ENCODE measurements at places on chromosomes 3 and 15.
A peak's percentile ranks its signal among the peaks of the same experiment; 100 is the strongest.

GRCh38 chr3:123397050-123397590, 51.8 kb downstream of the ADCY5 start:
- DNase-seq: no peak

GRCh38 chr15:69478259-69478781, 25.7 kb downstream of the RPLP1 start:
- peak; percentile 84 for DNase-seq

DNA sequence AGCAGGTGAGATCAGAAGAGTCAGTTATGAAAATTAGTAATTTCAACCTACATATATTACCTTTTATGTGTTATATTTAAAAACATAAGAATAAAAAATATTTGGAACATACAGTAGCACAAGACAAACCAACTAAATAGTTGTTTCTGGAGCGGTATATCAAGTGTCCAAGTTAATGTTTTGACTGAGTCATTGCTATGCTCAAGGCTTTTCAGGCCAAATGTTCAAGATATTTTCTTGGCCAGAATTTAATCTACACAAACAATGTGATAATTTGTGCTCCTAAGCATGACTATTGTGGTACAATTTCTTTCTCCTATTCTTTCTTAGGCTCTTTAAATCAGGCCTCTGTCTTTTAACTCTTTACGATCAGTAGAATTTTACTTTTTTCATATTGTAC, 412.4 kb downstream of the RAP2B start:
- no peak for DNase-seq

GRCh38 chr15:40456299-40456712, 14.5 kb upstream of the CHST14 start:
- DNase-seq: no peak

DNA sequence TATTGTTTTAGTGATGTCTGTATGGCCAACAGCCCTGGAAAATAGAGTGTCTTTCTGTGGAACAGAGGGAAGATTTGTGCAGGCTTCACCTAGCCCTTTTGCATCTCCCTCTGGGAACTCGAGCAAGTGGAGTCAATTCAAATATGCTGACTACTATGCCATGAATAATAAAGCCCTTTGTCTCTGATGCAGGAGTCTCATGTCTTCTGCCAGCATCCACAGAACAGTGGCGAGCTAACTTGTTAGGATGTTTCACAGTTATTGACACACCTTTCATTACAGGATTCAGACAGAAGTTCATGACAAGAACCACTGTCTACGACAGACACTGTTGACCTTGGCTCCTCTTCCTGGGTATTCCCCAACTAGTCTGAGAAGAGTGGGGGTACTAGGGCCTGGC, 15.6 kb upstream of the CCDC54 start:
- DNase-seq: no peak

DNA sequence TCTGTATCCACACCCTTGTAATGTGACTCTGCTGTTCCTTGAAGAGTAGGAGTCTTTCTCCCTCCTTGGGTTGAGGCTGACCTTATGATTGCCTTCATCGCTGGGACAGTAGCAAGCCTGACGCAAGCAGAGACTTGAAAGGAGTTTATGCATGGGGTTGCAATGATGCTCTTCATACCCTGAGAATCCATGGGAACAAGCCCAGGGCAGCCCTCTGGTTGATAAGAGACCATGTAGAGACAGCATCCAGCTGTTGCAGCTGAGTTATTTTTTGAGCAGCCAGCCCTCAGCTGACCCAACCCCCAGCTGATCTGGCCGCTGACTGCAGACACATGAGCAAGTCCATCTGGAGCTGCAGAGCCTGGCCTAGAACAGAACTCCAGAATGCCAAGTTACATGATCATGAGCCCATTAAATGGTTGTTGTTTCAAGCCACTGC, 60.6 kb upstream of the ARNT2 start:
- DNase-seq: no peak

Data from HTR-8/SVneo (cell line).